ENCODE measurements at places on chromosomes 7 and 10.

GRCh38 chr7:133633055-133633454 lies 380.2 kb downstream of the EXOC4 start:
- DNase-seq, result no peak

DNA sequence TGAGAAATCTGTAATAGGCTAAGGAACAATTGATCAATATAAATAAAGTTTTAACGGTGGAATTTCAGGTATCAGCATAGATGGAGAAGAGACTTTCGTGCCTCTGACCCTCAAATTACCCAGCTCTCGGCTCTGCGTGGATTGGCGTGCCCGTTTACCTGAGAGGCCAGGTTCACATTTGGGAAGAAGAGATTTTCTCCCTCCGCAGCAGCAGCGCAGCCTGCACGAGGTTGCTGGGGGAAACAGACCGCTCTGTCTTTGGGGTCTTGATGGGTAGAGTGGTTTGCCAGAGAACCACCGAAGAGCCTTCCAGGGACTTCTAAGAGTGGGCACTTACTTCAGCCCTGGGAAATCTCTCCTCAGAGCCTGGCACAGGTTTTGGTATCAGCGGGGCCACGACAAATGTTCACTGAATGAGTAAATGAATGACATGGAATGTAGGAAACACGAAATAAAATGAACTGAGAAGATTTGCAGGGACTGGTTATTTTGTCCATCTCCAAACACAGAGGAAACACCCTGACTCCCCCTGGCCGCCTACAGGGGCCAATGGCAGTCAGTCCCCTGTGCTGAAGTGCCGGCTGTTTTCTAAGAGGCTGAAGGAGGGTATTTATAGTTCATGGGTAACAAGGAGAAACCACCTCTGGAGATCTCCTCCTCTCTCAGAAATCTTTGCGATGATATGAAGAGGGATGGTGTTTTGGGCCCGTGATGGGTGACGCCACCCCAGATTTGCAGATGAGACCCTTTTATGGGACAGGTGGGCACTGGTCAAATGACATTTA lies 338.5 kb downstream of the ADARB2 start:
- DNase-seq, result no peak

DNA sequence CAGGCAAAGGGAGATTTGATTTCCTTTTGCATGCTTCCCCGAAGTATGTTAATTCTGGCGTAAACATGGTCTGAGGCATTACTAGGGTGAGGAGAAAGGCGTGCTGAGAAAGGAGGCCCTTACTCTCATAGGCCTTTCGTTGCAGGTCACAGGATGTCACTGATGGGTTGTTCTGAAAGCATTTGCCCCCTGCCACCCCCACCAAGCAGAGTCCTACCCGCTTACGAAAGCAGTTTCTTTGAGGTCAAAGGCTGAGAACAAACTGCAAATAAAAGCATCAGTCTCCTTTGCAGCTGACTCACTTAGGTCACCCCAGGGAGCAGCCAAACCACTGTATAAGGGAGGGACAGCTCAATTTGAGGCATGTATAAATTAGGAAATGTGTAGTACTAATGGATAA lies 57.1 kb downstream of the BPGM start:
- no peak for DNase-seq

GRCh38 chr7:54109501-54109900 lies 432.7 kb upstream of the VSTM2A start:
- no peak for DNase-seq

- DNase-seq, result no peak
Observed at GRCh38 chr7:70591643-70592042, 540.3 kb upstream of the GALNT17 start.

- no peak for DNase-seq
Observed at GRCh38 chr10:19719284-19719683, 96.9 kb upstream of the PLXDC2 start.

GRCh38 chr10:14667280-14667679 lies 107.4 kb downstream of the FAM107B start:
- DNase-seq, result no peak

GRCh38 chr7:76009672-76010600 lies 15.5 kb upstream of the TMEM120A start:
- no peak for DNase-seq

DNA sequence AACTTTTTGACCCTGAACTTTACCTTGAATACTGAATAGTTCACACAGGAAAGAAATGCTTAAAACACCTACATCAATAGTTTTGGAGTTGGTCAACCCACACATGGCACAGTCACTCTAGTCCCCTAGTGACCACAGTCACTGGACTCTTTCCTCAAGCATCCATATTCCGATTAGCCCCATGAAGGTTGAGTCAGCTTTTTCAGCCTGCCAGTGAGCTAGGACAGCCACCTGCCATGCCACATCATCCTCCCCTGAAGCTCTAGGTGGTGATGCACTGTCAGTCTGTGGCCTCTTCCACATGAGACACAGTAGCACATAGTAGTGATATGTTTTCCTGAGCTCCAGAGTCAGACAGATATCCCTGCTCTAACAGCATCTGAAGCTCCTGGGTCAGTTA lies 537.2 kb downstream of the XPNPEP1 start:
- no peak for DNase-seq

DNA sequence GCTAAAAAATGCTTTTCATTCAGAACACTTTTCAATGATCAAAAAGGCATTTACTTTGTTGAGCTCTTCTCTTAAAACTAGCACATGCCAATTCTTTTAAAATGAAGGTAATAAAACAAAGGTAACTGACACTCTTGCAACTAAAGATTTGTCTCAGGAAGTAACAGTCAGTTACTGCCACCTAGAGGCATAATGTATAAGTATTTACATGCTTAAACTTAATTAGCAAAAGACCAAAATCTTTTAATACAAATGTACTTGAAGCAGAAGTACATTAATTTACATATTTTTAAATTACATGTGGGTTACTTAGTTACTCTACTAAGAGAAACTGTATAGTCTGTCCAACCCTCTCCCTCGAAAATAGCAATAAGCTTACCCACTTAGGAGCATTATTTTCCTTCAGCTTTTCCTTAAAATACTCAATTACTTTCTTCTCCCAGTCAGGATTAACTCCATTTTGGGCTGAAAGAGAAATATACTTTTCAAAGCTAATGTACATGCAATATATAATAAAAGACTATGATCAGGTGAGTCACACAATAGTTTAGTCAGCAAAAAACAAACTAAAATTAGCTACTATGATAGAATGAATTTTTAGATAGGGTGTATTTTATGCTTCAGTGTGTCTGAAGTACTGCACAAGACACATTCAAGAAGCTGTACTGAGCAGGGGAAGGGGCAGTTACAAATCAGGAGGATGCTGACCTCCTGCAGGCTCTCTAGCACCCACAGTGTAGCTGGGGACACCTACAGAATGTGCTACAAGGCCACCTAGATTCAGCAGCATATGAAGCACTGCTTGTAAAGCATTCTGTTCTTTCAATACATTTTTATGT lies 13.0 kb downstream of the MCMBP start:
- DNase-seq, result peak; percentile 58

DNA sequence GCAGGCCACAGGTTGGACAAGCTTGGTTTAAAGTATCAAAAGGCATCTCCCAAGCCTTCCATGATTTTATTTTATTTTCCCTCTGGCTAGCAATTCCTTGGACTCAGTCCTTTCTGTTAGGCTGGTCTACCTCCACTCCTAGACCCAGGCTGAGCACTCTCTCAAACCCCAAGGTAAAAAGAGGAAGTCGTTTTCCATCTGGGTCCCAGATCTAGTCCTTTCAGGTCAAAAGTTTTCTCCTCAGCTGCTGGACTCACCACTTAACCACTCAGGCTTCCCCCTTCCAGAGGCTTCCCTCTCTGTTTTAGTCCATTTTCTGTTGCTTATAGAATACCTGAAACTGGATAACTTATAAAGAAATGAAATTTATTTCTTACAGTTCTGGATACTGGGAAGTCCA lies 252.3 kb upstream of the MKLN1 start:
- no peak for DNase-seq

DNA sequence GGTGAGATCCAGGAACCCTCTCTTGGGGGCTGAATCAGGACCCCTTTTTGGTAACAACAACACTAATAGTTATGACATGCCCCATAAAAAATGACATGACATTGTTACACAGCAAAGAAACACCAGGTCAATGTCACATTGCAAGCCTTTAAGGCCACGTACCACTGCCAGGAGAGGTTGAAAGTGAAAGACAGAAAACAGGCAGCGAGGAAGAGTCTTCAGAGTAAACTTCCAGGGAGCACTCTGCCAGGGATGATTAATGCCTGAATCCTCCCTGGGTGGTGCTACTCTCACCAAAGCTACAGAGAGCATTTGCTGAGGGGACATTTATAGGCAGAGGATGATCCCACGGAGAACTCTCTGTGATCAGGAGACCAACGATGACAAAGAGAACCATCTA lies 551.6 kb downstream of the CALN1 start:
- DNase-seq, result no peak

DNA sequence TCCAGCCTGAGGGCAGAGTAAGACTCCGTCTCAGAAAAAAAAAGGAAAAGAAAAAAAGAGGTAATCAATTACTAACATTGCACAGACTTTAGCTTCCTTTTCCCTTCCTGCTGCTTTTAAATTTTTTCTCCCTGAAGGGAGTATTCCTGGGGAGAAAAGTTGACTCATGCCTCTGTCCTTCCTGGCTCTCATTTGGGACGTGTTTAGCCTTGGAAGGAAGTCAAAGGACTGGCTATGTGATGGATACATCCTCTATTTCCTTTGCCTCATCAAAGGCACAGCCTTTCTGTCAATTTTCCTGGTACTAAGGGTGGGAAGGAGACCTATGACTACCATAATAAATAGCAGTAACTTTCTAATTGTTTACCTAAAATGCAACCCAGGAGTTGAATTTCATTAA lies 77.6 kb downstream of the ITGA8 start:
- no peak for DNase-seq

GRCh38 chr7:28005075-28005846 lies 175.3 kb downstream of the JAZF1 start:
- DNase-seq, result no peak

DNA sequence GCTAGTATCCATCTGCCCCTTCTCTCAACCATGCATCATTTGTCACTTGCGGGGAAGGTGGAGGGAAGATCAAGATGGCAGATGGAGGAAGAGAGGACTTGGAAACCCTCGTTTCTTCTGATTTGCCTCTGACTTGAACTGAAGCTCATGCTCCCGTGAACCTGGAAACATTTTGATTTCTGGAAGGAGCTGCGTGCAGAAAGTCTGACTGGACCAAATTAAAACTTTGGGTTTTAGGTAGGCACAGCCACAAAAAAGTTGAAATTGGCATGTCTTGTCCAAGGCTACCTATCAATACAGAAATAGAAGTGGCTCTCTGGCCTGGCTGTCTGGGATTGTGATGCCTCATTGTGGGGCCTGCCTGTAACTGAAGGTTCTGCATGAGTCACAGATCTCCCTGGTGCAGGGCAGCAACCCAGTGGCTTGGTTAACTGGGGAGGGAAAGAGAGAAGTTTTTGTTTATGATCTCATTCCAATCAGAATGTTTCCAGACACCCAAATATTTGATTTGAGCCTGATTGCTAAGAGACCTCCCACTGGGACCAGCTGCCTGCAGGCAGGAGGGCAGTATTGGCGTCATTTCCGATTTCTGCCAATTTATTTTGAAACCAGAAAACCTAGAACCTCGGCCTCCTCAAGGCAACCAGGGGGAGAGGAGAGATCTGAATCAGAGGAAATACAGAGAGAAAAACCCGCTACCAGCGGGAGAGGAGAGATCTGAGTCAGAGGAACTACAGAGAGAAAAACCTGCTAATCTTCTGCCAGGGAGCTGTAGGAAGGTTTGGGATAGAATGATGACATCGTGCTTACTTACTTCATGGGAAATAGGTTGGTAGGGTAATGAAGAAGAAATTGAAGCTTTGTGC lies 363.6 kb downstream of the ANKRD30A start:
- DNase-seq, result no peak

- DNase-seq, result no peak
Observed at GRCh38 chr7:50743016-50743415, 39.7 kb downstream of the GRB10 start.

DNA sequence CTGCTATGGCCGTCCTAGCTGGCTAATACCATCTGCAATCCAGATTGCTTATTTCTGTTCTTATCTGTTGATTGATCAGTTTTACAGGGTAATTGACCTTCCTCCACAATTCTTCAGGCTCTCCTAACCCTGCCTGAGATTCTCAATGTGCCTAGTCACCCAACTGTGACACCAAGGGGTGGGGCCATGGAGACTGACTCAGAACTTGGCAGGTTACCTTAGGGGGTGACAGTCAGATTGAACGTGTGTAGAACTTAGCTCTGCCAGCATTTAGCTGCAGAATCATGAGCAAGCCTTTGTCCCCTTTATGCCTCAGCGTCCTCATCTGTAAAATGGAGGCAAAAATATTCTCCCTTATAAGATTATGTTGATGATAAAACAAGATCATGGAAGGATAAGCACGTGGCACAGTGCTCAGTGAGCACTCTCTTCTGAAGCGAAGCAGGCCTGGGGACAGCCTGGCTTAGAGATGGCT lies 19.1 kb upstream of the LEP start:
- no peak for DNase-seq

DNA sequence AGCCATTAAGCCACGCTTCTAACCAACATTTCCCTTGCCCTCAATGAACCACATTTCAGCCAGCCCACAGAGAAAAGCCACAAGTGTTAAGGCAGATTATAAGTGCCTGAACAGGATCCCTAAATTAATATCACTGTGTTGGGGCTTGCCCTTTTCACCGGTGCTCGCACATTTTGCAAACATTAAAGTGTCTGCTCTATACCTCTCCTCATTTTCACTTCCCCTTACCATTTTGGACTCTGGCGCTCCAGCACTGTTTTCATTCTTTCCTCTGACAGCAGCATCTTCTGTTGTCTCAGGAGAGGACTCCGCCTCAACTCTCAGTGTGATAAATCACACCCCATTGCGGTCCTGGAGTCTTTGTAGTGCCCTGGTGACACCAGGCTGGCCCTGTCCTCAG lies 274.2 kb downstream of the BAMBI start:
- no peak for DNase-seq

GRCh38 chr10:74231375-74231774 lies 80.4 kb downstream of the ADK start:
- no peak for DNase-seq

- no peak for DNase-seq
Observed at GRCh38 chr10:13834581-13835286, 248.0 kb downstream of the PRPF18 start.

DNA sequence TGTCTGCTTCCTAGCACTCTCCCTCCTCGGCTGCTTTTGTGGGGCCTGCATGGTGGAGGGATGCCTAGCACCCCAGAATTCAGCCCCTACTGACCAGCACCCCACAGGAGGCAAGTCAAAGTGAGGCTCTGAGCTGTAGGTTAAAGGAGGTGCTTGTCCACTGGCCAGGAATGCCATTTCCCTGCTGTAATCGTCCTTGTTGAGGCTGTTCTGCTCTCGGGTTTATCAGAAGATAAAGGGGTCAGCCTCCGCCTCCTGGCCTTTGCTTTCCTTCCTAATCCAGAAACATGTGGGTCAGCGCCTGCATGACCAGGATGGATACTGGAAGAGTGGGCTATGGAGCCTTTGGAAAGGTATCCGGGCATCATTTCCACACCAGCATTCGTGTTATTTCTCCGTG lies 98.9 kb downstream of the MKI67 start:
- no peak for DNase-seq

DNA sequence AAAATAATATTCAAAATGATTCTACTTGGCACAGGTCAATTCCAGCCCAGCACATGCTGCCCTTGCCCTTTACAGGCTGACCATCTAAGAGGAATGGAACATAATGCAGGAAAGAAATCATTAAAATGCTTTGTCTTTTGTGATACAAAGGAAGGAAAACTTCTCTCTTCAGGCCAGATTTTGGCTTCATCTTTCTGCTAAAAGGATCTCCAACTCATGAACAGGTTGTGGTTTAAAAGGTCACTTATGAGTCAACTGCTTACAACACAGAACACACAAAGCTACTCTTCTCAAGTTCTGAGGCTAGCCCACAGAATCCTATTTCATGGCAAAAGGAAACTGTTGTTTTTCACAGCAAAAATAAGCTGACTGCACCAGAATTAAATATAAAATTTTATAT lies 197.1 kb downstream of the DOCK4 start:
- no peak for DNase-seq
